ENCODE measurements at places on chromosomes 2 and 18.

GRCh38 chr18:63664571-63664970, 2.9 kb upstream of the SERPINB3 start:
- DNase-seq, result no peak

GRCh38 chr2:237322564-237322963, 91.4 kb downstream of the COL6A3 start:
- no peak for DNase-seq

- no peak for DNase-seq
Observed at GRCh38 chr2:157890969-157891642, 15.0 kb upstream of the ACVR1 start.

GRCh38 chr2:239588451-239589269, 187.8 kb upstream of the HDAC4 start:
- DNase-seq, result no peak

GRCh38 chr18:79305911-79306310, 89.8 kb upstream of the NFATC1 start:
- DNase-seq, result no peak

- no peak for DNase-seq
Observed at GRCh38 chr2:204441316-204441715, 104.0 kb upstream of the PARD3B start.

GRCh38 chr2:221468317-221468716, 103.8 kb downstream of the EPHA4 start:
- no peak for DNase-seq

GRCh38 chr2:121010998-121011397, 274.0 kb downstream of the TFCP2L1 start:
- DNase-seq, result no peak

- DNase-seq, result no peak
Observed at GRCh38 chr2:188345020-188345419, 53.3 kb downstream of the GULP1 start.

DNA sequence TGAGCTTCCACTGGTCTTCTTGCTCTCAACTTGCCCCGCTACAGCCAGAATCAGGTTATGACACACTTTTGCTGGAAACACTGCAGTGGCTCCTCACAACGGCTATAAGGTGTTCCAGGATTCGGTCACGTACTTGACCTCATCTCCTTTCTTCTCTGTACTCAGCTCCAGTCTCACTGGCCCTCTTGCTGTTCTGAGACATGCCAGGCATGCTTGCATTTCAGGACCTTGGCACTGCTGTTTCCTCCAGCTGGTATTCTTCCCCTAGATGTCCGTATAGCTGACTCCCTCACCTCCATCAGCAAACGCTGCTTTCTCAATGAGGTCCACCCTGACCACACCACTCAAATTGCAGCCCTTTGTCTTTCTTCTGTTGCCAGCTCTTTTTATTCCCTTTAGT, 31.9 kb upstream of the C1GALT1C1L start:
- no peak for DNase-seq

DNA sequence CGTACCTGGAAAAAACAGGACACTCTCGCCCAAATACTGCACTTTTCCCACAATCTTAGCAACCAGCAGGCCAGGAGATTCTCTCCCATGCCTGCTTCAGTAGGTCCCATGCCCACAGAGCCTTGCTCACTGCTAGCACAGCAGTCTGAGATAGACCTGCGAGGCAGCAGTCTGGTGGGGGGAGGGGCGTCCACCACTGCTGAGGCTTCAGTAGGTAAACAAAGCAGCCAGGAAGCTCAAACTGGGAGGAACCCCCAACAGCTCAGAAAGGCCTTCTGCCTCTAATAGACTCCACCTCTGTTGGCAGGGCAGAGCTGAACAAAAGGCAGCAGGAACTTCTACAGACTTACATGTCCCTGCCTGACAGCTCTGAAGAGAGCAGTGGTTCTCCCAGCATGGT, 1202.8 kb upstream of the ACVR2A start:
- DNase-seq, result no peak

- no peak for DNase-seq
Observed at GRCh38 chr2:106109675-106110424, 84.3 kb downstream of the UXS1 start.

GRCh38 chr2:99444222-99444621, 45.6 kb downstream of the REV1 start:
- no peak for DNase-seq

DNA sequence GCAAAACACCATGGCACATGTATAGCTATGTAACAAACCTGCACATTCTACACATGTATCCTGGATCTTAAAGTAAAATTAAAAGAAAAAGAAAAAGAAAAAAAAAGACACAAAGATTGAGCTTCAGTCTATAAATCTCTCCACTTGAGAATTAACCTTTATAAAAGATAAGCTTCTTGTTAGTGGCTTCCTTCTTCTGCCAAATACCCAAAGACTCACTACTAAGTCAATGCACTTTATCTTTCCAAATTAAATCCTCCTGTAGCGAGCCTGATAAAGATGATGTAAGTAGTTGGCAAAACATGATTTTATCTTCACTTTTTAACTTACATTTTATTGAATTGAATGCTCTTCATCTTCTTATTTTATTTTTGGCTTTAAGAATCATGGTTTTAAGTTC, 349.9 kb downstream of the TRIB2 start:
- DNase-seq, result no peak

All from breast epithelium (tissue), 4 donors.